ENCODE measurements at places on chromosomes 1 and 21.

DNA sequence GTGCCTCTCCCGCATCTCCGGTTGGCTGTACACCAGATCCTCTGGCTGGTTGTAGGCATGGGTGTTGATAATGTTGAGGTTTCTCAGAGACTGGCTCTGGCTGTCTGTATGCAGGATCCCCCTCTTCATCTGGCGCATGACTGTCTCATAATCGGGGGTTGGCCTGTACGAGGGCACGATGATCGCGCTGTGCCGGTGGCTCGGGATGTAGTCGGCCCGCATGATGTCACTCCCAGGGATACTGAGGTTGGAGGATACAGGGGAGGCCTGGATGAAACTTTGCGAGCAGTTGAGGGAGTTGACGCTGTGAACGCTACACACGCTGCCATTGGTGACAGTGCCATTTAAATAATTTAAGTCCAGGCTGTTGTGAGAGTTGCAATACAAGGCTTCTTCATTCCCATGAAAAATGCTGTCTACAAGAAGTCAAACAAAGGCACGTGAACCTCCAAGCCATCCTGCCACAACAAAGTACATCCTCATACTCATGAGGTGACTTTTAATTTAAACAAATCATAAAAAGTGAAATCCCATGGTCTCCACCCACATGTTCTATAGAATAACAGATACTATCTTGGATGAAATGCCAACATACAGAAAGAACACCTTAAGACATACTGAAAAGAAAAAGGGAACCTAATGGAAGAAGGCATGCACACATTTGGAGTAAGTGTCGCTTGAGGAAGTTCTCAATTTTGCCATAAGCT, 103.6 kb downstream of the SMYD2 start:
- DNase-seq, result no peak

GRCh38 chr1:23836037-23836436, 10.8 kb upstream of the HMGCL start:
- no peak for DNase-seq

DNA sequence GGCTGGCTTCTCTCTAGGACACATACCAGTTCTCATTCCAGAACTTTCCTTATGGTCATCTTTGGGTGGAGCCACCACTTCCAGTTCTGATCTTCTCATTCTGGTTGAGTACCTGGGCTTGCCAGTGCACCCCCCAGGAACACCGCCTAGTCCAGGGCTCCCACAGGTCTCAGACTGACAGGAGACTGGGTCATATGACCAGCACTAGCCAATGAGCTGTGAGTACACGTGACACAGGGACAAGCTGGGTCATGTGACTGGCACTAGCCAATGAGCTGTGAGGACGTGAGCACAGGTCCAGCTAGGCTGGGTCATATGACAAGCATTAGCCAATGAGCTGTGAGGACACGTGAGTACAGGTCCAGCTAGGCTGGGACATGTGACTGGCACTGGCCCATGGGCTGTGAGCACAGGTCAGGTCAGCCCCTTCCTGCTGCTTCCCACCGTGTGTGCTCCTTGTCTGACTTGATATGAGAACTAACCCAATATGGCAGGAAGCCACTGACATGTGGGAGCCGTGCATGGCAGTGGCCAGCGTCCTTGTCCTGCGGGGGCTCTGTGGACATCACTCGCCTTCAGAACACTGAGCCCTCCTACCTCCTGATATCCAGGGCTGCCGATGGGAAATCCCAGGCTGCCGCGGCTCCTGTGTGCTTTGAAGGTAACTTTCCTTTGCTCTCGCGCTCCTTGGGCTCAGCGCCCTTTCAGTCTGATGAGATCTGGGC, 22.7 kb downstream of the KRTAP10-1 start:
- no peak for DNase-seq

DNA sequence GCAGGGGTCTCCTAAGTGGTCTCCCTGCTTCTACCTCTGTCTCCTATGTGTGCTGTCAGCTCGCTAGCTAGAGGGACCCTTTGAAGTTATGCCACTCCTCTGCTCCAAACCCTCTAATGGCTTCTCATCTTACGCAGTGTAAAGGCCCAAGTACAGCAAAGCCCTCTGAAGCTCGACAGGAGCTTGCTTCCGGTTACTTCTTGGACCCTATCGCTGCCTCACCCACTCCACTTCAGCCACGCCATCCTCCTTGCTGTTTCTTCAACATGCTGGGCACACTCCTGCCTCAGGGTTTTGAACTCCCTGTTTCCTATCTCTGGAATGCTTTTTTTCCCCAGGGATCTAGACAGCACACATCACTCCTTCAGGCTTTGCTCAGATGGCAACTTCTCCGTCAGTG, 102.3 kb upstream of the F3 start:
- no peak for DNase-seq

DNA sequence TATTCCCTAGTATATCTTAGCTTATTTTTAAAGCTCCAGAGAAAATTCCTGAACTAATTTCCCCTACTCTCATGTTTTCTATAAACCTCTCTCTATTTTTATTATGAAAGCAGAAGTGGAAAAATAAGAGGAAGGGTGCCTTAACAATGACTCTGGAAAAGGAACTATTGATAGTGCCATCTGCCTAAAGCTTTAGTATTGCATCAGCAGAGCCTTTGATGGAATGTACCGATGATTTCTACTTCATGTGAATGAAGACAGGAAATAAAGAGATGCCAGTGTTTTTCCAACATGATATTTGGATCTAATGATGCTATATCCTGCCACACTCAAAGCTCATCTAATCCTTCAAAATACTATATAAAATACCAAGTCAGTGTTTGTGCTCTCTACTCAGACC, 35.1 kb downstream of the TNFSF18 start:
- no peak for DNase-seq

DNA sequence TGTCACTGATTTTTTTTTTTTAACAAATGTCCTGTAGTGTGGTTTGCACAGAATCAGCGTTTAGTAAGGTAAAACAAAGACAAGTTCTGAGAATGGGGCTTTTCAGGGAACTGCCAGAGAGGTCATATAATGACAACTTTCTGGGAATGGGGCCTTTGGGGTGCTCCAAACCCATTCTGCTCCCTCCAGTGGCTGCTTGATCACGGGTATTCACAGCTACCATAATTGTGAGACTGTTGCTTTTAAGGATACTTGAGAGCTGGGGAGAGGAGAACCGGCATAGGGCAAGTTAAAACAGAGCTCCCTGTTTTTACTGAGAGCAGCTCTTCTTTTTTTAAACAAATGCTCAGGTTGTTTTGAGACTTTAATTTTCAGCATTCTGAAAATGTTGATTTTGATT, 48.2 kb downstream of the CYP2J2 start:
- no peak for DNase-seq

- peak; percentile 37 for DNase-seq
Measured at GRCh38 chr1:35505911-35506798, 51.0 kb downstream of the KIAA0319L start.

DNA sequence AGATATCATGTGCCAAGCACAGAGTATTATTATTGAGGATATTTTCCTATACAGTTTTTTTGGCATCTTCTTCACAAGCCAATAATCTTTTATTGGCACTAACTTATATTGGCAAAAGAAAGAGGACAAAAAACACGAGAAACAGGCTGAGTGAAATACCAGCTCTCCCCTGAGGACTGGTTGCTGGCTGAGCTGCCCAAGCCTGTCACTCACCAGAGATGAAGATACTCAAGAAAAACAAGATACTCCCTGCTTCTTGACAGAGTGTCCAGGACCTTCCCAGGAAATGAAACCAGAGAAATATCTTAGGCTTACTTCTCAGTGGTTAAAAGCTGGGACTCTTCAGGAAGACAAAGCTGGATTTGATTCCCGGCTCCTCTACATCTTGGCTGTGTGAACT, 35.9 kb upstream of the ATP1B1 start:
- DNase-seq, result no peak

DNA sequence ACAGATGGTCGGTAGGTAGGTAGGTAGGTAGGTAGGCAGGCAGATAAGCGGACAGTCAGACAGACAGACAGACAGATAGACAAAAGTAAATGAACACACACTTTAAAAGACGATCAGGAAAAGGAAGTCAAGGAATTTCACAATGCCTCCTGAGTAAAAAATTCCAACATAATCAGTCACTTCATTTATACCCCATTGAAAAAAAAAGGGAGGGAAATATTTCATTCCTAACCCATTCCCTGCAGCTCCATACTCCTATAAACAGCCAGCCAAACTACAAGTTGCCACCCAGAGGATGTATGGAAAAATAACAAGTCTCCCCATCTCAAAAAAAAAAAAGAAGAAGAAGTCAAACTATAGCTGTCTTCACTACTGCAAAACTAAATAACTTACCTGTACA, 43.4 kb downstream of the ZZZ3 start:
- no peak for DNase-seq

- DNase-seq, result no peak
Measured at GRCh38 chr1:40507973-40508372, 594 bp upstream of the EXO5 start.

DNA sequence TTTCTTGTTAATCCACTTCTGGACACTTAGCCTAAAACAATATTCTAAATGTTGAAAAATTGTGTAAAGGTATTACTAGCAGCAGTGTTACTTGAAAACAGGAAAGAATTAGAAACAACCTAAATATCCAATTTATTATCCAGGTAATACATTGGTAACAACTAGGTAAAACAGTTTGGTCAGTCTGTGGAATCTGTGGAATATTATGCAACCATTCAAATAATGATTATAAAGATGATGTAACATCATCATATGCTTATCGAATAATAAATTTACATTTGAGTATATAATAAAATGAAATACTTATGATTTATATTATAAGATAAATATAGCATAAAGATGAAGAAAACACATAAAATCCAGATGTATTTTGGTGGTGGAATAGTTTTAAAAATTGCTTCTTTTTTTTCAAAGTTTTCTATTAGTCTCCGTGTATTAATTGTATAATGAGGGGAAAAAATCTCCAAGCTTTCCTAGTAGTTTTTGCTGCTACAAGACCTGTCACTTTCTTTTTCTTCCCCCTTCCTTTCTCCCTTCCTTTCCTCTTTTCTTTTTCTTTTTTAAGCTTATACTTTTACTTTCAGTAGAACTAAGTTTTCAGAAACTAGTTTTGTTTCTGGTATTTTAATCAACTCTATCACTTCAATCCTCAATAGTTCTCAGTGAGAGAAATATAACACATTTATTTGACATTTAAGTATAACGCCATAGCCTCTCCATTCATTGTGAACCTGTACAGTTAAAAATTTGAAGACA, 197.8 kb upstream of the HMCN1 start:
- no peak for DNase-seq

DNA sequence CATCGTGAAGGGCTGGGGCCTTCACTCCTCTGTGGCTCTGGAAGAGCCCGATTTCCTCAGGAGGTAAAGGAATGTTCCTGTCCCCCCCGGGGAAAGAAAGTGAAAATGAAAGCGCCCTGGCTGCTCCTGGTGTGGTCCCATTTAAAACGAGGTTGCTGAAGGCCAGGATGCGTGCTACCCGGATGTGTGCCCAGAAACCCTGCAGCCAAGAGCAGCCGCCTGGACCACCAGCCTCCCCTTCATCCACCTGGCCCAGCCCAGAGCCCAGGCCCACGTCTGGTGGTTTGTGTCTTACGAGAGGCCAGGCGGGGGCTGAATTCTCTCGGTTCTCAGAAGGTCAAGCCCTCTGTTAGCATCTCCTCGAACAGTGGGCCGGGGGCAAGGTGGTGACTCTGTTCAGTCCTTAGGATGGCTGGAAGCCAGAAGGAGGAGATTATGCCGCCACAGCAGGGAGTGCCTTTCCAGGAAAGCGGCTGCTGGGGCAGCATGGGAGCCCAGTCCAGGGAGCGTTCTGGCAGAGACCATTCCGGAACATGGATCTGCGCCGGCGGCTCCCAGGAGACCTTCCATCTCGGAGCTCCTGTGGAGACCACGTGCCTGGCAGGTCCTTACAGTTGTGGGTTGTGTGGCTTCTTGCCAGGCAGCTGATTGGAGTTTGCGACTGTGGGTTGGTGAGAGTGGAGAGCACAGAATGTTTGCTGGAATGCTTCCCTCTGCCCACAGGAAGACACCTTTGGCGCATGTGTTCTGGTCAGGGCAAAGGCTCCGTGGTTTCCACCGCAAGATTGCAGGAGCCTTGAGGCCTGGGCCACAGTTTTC, 1.4 kb downstream of the GUK1 start:
- peak; percentile 31 for DNase-seq

- DNase-seq, result no peak
Measured at GRCh38 chr1:161285521-161285920, 24.2 kb downstream of the MPZ start.

GRCh38 chr1:162007466-162007865, 16.2 kb downstream of the OLFML2B start:
- DNase-seq, result no peak

DNA sequence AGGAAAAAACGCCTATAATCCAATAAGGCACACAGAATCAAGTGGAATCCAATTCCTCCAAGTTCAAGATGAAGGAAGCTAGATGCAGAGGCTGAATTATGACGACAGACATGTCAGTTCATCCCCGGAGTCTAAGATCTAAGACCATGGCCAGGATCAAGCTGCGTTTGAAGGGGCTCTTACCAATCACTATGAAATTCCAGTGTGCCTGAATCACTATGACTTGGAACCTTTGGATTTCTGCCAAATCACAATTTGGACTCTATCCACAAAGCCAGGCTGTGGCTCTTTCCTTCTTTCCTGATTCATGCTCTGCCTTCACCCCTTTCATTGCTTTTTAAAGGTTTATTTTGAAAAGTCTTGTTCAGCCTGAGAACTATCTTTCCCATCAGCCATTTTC, 17.1 kb downstream of the OLIG2 start:
- DNase-seq, result no peak

DNA sequence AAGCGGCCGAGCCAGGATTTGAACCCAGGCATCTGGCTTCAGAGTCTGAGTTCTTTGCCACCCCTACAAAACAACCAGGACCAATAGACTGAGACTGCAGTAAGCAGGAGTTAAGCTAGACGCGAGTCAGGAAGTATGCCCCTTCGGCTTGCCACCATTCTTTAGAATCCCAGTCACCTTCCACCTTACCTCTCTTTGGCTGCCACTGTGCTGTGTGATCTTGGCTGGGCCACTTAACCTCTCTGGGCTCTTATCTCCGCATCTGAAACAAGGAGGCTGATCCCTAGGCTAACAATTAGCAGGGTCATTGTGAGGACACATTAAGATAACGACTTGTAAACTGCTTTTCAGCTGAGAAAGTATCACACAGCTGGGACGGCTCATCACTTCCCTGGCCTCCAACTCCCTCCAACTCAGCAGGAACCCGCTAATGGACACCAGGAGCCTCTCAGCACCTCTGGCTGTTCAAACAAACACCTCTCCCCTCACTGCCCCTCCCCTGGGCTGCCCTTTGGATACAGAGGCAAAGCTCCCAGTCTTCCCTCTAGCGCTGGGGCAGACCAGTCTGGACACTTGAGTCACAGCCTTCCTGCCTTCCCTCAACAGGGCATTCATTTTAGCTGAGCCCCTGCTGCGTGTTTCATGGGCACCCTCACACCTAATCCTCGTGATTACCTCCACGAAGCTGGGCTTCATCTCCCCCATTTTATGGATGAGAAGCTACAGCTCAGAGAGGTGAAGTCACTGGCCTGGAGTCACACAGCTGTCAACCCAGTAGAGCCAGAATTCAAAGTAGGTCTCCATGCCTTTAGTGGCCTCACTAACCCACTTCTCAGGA, 83.2 kb downstream of the CAMK2N1 start:
- no peak for DNase-seq

Data from naive thymus-derived CD8-positive, alpha-beta T cell (primary cell).